NCI-H1417 (cell line): ENCODE measurements at places on chromosomes 1 and 21.

DNA sequence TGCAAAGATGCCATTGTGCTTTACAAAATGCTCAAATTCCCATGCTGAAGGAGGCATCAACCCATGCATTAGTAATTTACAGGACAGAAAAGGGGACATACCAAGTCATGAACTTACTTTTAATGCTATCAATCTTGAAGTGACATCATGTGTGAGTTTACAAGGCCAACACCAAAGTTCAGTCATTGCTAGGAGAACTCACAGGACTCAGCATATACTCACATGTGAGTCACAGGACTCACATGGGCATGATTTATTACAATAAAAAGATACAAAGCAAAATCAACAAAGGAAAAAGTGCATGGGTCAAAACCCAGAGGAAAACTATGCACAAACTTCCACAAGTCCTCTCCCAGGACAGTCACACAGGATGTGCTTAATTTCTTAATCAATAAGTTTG is 1656.0 kb downstream of the MRPL39 start:
- DNase-seq, result no peak

GRCh38 chr1:162018418-162018817 is 5.3 kb downstream of the OLFML2B start:
- no peak for DNase-seq

- DNase-seq, result no peak
These were observed 45.6 kb downstream of the RHBG start for GRCh38 chr1:156414461-156415064.

DNA sequence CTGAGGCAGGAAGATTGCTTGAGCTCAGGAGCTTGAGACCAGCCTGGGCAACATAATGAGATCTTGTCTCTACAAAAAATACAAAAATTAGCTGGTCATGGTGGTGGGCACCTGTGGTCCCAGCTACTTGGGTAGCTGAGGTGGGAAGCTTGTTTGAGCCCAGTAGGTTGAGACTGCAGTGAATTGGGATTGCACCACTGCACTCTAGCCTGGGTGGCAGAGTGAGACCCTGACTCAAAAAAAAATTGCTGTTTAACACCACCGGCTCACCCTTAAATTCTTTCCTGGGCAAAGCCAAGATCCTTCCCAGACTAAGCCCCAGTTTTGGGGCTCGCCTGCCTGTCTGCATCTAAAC is 6.6 kb upstream of the NSUN4 start:
- no peak for DNase-seq

GRCh38 chr1:50246869-50247268 is 138.1 kb downstream of the ELAVL4 start:
- DNase-seq, result no peak

GRCh38 chr1:181119093-181119989 is 30.8 kb downstream of the IER5 start:
- DNase-seq, result peak; percentile 30

- DNase-seq, result no peak
These were observed 19.7 kb downstream of the TP53BP2 start for GRCh38 chr1:223825767-223826748.

DNA sequence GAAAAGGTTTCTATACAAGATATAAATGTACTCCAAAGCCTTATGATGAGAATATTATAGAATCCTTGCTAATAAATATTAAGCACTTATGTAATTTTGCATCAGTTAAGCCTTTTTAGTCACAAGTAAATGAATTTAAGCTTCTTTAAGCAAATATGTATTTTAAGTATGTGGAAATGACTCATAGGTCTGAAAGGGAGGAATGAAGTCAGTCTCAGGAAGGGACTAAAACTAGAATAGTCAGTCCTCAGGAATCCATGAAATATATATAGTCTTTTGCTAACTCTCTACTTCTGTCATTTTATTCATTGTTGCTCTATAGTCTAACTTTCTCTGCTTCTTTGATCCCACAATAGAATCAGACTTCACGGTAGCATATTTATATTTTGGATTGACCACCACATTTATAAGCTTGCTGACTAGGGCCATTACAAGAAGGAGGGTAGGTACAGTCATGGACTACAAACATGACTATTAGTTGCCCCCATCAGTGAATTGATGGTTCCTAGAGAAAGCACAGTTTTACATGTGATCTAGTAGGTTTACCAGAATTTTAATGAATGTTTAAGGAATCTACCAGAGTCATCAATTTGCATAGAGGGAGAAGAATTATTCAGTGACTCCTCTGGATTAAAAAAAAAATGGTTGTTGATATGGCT is 20.2 kb upstream of the RABGGTB start:
- no peak for DNase-seq

GRCh38 chr1:19042675-19043578 is 86.5 kb upstream of the IFFO2 start:
- DNase-seq, result no peak

GRCh38 chr1:27029517-27029916 is 16.9 kb upstream of the TENT5B start:
- no peak for DNase-seq

DNA sequence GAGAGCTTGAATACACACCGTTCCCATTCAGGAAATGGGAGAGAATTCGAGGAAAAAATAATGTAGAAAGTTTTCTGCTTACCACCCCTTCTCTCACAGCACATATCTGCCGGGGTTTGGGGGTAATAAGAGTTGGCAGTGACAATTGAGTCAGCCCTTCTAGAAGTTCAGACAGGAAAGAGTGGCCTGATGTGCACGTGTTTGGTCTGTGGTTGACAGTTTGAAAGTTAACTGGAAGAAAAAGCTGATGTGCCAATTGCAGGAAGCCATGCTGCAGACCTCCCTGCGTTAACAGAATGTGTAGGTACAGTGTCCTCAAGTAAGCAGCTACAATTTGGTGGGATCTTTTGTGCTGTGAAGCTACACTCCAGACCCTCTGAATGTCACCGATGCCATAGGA is 50.9 kb downstream of the DHX9 start:
- DNase-seq, result no peak

DNA sequence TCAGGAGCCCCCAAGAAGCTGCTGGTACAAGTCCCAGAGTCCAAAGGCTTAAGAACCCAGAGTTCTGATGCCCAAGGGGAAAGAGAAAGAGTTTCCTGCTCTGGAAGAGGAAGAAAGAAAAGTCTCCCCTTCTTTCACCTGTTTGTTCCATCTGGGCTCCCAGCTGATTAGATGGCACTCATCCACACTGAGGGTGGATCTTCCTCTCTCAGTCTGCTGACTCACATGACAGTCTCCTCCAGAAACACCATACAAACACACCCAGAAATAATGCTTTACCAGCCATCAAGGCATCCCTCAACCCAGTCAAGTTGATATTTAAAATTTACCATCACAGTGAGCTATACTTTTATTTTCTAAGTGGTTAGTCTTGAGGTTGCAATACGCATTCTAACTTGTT is 257.9 kb downstream of the PAPPA2 start:
- DNase-seq, result no peak

DNA sequence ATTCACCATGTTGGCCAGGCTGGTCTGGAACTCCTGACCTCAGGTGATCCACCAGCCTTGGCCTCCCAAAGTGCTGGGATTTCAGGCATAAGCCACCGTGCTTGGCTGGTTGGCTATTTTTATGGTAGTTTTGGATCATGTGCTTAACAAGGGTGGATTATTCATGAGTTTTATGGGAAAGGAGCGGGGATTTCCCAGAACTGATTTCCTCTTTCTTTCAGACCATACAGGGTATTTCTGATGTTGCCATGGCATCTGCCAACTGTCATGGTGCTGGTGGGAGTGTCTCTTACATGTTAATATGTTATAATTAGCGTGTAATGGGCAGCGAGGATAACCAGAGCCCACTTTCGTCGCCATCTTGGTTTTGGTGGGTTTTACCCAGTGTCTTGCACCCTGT is 3.2 kb downstream of the TRPM2 start:
- DNase-seq, result no peak

DNA sequence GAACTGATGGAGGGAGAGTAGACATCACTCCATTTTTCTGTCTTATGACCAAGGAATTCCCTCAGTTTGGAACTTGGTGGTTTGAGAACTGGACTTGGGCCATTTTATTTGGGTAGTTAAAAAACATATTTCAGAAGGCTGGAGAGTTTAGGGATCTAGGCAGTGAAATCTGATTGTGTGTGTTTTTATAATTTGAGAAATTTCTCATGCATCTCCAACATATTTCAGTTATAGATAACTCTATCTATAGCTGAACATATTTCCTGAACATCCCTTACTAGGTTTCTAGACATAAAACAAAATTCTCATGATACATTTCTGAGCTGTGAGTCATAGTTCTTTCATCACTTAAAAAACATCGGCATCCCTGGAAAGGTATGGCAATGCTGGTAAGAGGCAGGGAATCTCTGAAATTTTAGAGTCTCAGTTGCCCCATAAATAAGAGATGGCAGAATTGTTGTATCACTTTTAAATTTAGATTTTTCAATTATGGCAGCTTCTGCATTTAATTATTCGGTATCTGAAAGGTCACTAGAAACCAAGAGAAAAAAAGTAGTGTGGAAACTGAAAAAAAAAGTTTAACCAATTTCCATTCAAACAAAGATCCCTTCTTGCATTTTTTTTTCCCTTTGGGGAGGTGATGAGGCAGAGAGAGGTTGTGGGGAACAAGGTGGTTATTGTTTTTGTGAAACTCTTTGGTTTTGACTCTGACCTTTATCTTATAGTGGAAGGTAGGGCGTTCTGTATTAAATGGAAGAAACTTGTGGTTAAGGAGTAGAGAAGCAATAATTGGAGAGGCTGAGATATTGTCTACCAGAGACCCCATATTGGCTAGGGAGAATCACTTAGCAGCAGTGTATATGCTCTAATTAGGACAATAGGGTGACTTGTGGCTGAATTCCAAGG is 102.9 kb downstream of the FASLG start:
- DNase-seq, result no peak

DNA sequence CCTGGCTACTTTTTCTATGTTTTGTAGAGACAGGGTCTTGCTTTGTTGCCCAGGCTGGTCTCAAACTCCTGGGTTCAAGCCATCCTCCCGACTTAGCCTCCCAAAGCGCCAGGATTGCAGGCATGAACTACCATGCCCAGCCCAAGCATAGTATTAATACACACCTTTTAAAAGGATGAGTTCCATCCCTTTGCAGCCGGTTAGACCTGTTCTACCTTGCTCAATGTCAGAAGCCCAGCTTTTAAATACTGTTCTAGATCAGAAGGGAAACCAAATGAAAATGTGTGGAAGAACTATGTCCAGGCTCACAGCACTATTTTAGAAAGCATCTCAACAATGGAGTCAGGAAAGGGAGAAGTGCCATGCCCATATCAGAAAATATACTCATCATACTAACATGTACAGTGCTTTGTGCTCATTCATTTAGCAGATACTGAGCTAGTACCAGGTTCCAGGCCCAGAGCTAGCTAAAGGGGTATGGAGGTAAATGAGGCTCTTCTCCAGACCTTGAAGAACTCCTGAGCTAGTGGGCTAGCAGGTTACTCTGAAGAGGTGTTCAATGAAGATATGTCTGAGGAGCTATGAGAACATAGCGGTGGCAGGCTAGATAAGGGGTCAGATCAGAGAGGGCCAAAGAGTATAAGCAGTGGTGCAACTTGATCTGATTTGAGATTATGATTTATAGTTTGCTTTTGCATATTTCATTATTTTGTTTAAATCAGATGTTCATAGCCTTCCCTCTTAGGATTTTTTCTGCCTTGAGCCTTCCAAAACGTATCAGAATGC is 78.2 kb downstream of the RNF220 start:
- no peak for DNase-seq

- DNase-seq, result no peak
These were observed 28.9 kb downstream of the UCHL5 start for GRCh38 chr1:193030280-193030679.

- no peak for DNase-seq
These were observed 19.1 kb downstream of the ASPM start for GRCh38 chr1:197127246-197127912.

GRCh38 chr1:29849038-29849750 is 612.9 kb downstream of the PTPRU start:
- DNase-seq, result peak; percentile 63

DNA sequence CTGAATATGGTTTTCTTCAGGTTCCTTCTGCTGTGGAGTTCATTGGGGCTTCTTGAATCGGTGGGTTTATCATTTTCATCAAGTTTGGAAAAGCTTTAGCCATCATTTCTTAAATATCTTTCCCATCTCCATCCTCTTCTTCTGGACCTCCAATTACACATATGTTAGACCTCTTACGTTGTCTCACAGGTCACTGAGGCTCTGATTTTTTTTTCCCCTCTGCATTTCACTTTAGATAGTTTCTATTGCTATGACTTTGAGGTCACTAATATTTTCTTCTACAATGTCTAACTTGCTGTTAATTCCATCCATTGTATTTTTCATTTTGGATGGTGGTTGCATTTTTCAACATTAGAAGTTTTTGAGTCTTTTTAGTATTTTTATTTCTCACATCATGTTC is 47.3 kb upstream of the CASZ1 start:
- DNase-seq, result no peak

DNA sequence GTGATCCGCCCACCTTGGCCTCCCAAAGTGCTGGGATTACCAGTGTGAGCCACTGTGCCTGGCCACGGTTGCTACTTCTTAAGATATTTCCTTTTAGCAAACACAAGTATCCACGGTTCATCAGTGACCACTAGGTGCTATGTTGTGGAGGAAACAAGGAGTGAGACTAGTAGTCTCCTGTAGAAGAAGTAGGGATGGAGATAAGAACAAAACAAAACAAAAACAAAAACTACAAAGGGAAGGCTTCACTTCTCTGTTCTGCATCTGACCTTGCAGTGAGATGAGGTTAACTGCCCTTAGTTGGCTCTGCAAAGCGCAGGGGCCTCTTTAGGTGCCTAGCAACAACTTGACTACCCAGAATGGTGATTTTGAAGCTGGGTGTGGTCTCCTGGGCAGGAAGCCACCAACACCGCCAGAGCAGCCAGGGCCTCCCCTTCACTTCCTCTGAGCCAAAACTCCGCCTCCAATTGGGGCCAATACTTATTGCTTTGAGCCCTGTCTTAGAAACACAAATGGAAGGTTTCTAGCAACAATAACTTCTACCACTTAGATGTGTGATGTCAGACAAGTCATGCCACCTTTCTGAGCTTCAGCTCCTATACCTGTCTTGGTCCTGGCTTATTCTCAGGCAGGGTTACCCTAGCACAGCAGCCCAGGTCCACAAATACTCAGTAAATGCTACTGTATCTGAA is 12.8 kb upstream of the CDC42 start:
- DNase-seq, result peak; percentile 72

GRCh38 chr1:175198332-175198731 is 5.8 kb upstream of the KIAA0040 start:
- DNase-seq, result no peak

DNA sequence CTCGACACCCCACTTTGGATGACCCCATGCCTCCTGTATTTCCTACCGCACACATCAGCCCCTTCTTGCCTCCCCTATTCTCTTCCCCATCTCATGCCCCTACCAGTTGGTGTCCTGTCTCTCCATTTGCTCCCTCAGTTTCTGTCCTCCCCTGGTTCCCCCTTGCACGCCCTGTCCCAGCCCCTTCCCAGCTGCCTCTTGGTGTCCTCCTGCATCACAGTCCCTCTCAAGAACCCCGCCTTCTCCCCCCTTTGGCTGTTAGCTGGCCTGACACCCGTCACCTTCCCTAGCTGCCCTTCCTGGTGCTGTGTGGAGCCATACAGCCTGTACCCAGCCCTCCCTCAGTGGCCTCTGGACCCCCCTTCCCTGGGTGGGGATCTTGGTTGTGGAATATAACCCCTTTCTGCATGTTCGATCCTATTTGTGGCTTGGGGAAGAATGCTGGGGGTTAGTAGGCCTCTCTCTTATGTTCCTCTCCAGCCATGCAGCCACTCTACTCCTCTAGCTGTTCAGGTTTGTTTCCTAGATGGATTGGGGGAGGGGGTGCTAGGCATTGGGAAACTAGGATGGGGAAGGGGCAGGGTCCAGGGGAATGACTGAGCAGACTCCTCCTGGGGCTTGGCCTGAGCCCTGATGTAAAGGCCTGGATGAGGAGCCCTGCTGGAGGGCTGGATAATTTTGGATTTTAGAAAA is 41.4 kb upstream of the NFASC start:
- DNase-seq, result no peak
